Heart left ventricle (tissue), 16 donors: ENCODE measurements at places on chromosomes 1 and 21. TPM values are rescaled to one million over a fixed set of nuclear protein-coding genes. Genes with fewer than 3 reads are reported as not detected.

The ADAMTS1 gene
- 14.8 TPM for polyA plus RNA-seq

The CLDN17 gene
- not detected for polyA plus RNA-seq

The C2CD2 gene
- 5.3 TPM for polyA plus RNA-seq

The PHC2 gene
- polyA plus RNA-seq: 118 TPM

The LRRC3 gene
- 5.8 TPM for polyA plus RNA-seq

The FCRL2 gene
- polyA plus RNA-seq: 0.07 TPM

The LCE1D gene
- not detected for polyA plus RNA-seq

The FCGR1A gene
- 2.7 TPM for polyA plus RNA-seq

The CCDC185 gene
- polyA plus RNA-seq: not detected

The ADGRL2 gene
- polyA plus RNA-seq: 16.9 TPM

The MARK1 gene
- polyA plus RNA-seq: 13.1 TPM

The TP73 gene
- polyA plus RNA-seq: 0.01 TPM

The LCE1C gene
- polyA plus RNA-seq: not detected

The NOTCH2 gene
- polyA plus RNA-seq: 20.7 TPM

The C1orf141 gene
- polyA plus RNA-seq: not detected

The TRIM67 gene
- not detected for polyA plus RNA-seq

The FBLIM1 gene
- 58.4 TPM for polyA plus RNA-seq

The EDARADD gene
- 0.91 TPM for polyA plus RNA-seq

The C1orf159 gene
- 7.1 TPM for polyA plus RNA-seq

The CHIA gene
- polyA plus RNA-seq: not detected

The NPHS2 gene
- polyA plus RNA-seq: not detected

The PLPPR4 gene
- 0.17 TPM for polyA plus RNA-seq

The SMCP gene
- not detected for polyA plus RNA-seq

The U2AF1 gene
- polyA plus RNA-seq: 29.7 TPM

The CHODL gene
- polyA plus RNA-seq: 0.22 TPM

The TRIM46 gene
- not detected for polyA plus RNA-seq

The POGZ gene
- polyA plus RNA-seq: 11.4 TPM

The DNALI1 gene
- 1.9 TPM for polyA plus RNA-seq

The INSRR gene
- 0.42 TPM for polyA plus RNA-seq

The FBXO2 gene
- polyA plus RNA-seq: 4.6 TPM

The GBP5 gene
- 0.36 TPM for polyA plus RNA-seq

The PTPN22 gene
- polyA plus RNA-seq: 0.21 TPM

The PRAMEF20 gene
- not detected for polyA plus RNA-seq

The FALEC gene
- 0.18 TPM for polyA plus RNA-seq

The CLDN8 gene
- not detected for polyA plus RNA-seq

The KPNA6 gene
- 28.1 TPM for polyA plus RNA-seq

The CCDC27 gene
- not detected for polyA plus RNA-seq

The SELENON gene
- polyA plus RNA-seq: 53.2 TPM

The RRP15 gene
- 7.3 TPM for polyA plus RNA-seq

The RORC gene
- polyA plus RNA-seq: 6.8 TPM

The CFHR2 gene
- not detected for polyA plus RNA-seq

The TMPRSS3 gene
- not detected for polyA plus RNA-seq

The HPCAL4 gene
- 0.46 TPM for polyA plus RNA-seq

The AADACL4 gene
- polyA plus RNA-seq: not detected

The KCTD3 gene
- 11.1 TPM for polyA plus RNA-seq

The FAM177B gene
- 0.27 TPM for polyA plus RNA-seq

The CD247 gene
- 0.22 TPM for polyA plus RNA-seq

The TDRD5 gene
- polyA plus RNA-seq: not detected

The MPZ gene
- 2.1 TPM for polyA plus RNA-seq

The INKA2 gene
- 14.5 TPM for polyA plus RNA-seq

The XCL1 gene
- 0.30 TPM for polyA plus RNA-seq

The RGS16 gene
- 2.1 TPM for polyA plus RNA-seq

The CIART gene
- 4.1 TPM for polyA plus RNA-seq
